ENCODE measurements at places on chromosomes 7 and 10.

DNA sequence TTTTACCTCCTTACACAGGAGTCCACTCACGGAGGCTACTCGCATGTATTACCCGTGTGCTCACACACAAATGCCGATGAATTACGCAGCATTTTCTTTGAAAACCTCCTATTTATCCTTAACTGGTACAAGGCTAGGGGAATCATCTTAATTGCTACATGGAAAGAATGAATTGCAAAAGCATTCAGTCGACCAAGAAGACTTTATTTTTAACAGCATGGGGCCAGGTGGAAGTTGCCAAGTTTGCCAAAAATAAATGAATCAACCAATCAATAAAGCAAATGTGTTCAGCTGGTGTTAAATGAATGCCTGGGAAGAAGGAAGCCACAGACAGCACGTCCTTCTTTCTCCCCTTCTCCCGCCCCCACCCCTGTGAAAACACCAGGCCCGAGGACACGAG, 55.8 kb downstream of the CTBP2 start:
- DNase-seq, result no peak

DNA sequence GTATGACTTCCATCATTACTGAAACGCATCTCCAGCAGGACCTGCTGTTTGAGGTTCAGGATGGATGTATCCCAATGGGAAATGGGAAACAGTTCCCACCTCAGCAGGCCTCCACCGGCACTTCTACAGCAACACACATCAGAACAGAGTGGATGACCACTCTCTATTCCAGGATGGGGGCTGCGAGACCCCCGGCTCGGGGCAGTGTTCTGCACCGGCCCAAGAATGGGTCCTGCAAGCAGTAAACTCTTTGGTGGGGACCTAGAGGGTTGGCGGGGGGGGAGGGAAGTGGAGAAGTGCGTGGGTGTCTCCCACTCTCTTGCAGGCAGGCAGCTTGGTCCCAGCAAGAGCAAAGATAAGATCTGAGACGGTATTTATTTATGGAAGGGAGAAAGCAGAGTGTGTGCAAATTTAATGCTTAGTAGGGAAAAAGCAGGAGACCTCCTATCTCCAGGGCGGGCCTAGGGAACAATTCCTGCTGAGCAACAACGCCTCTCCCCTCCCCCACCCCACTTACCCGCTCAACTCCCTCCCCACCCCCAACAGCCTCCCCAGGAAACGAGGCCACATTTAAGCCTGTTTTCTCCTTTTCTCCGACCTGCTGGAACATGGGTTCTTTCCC, 4.0 kb downstream of the SFMBT2 start:
- no peak for DNase-seq

DNA sequence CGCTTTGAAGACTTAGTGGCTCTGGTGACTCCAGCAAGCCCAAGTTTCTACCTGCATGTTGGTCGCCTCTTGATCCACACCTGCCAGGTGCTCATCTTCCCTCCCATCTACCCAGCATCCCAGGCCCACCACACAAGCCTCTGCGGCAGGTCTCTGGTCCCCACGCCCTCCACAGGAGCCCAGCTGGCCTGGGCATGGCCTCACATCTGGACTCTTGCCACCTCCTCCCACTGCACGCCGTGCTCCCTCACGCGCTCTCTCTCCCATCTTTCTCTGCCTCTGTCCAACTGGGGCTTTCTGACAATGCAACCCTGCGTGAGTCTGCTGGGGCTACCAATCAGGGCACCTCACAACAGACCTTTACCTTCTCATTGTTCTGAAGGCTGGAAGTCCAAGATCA, 50.2 kb upstream of the FGFR2 start:
- DNase-seq, result no peak

GRCh38 chr10:26792758-26793495, 67.8 kb downstream of the ABI1 start:
- no peak for DNase-seq

DNA sequence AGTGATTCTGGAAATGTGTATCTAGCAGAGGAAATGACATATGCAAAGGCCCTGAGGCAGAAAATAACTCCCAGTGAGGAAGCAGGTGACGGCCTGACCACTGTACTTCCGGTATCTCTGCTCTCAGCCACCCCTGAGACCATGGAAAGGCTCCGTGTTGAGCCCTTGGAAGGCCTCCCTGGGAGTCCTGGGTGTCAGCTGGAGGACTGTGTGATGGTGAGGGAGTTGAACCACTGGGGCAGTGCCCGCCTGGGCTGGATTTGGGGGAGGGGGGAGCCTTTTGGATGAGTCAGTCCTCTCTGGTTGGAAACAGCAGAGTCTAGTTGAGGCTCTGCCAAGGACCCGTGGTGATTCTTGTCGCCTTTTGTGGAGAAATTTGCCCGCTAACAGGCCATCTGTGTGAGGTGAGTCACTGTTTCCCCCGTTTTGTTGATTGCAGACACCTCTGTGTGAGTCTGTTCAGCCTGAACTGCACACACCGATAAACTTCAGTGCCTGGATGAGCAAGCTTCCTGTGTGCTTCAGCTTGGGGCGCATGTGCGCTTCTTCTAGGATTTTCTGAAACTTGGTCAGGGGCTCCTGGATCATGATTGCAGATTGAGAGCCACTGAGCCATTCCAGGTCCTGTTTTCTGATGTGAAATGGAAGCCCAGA, 98.6 kb downstream of the GRK5 start:
- no peak for DNase-seq

DNA sequence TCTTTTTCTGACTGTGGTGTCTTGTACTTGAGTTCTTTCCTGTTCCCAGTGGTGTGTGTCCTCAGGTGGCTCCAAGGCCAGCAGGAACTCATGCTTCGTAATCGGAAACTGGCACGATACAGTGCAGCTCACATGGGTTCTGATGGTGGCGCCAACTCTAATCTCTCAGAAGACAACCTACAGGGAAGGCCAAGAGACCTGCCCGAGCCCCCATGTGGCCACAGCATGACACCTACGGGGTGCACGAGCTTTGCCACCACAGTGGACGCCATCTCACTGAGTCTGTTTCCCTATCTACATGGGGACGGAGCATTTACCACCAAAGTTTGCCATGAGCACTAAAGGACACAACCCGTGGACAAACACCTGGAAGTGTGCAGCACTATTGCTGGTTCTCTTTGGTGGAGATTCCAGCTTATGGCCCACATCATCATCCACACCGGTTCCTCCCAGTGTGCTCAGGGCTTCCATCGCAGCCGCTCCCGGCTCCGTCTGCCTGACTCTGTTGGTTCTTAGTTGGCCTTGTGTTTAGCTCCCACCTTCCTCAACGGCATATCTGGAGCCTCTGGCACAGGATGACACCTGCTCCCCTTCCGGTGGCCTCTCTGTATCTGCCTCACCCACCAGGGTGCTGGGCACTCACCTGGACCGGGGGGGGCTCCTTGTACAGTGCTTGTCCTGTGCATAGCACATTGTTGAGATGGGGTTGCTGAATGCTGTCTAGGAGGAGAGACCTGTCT, 586.6 kb upstream of the MKI67 start:
- no peak for DNase-seq

Measured in left forelimb (tissue), 1 donor.